Fibroblast of pulmonary artery (primary cell): ENCODE measurements at places on chromosomes 3 and 15.

DNA sequence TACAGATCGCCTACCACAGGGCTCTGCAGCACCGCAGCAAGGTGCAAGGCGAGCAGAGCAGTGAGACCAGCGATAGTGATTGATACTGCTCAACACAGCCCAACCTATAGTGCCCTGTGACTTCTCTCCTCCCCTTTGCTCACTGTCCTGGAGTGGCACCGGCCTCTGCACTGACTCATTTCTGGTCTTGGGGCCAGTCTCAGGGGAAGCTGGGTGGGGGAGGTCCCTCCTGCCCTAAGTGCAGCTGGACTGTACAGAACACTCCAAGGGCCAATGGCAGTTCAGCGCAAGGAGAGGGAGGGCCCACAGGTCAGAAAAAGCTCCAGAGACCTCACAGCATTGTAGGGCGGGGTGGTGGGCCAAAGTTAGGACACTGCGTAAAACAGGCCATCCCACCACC, 2.5 kb upstream of the OGG1 start:
- DNase-seq, result peak; percentile 63

- DNase-seq, result no peak
Observed at GRCh38 chr3:66279168-66279567, 58.4 kb downstream of the SLC25A26 start.

DNA sequence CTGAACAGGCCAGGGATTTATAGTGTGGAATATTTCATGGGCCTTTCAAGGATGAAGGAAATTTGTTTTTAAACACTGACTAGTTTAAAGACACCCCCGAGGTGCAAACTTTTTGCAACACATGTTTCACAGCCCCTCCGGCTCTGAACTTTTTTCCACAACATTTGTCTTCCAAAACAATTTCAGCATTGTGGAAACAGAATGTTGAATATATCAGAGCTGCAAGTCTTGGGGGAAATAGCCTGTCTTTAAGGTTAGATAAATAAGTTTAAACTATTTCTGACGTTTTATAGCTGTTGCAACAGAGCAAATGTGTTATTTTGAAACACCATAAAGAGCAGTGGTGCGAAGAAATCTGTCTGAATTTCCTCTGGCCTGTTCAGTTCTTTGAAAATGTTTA, 229.2 kb upstream of the GOLGA6L4 start:
- DNase-seq, result no peak

DNA sequence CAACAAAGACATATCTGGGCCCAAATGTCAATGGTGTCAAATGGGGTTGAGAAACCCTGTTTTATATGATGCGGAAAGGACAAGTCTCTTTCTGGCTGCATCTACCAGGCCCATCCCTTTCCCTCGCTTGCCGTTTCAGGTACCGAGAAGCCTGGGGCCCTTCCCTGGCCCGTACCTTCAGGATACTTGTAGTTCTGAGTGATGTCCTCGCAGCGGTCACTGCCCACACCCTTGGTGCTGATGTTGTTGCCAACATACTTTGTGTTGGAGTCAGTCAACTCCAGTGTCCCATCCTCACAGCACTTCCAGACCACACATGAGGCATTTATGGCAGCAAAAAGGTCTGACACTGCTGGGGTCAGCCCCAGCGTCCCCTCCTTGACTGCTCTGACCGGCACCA, 13.8 kb downstream of the EPB42 start:
- DNase-seq, result no peak

DNA sequence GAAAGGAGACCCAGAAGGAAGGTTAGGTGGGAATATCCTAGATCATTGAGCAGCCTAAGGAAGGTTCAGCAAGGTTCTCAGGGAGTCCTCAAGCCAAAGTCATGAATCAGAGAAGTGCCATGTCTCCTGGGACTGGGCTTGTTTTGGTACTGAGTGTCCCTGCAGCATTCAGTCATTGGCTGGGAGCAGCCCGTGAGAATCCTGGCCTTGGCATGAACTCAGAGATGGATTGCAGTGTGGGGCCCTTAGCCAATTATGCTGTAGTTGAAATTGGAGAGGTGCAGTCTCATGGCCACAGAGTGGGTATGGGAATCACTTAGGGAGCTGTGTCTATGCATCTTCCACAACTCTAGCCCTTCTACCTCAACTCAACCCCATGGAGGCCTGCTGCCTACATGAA, 17.0 kb upstream of the PPM1L start:
- peak; percentile 5 for DNase-seq

GRCh38 chr3:172511783-172512762, 11.2 kb downstream of the TNFSF10 start:
- peak; percentile 87 for DNase-seq

- DNase-seq, result no peak
Observed at GRCh38 chr3:186219211-186219638, 110.3 kb upstream of the ETV5 start.

GRCh38 chr3:101859882-101860448, 10.7 kb downstream of the NFKBIZ start:
- DNase-seq, result no peak

DNA sequence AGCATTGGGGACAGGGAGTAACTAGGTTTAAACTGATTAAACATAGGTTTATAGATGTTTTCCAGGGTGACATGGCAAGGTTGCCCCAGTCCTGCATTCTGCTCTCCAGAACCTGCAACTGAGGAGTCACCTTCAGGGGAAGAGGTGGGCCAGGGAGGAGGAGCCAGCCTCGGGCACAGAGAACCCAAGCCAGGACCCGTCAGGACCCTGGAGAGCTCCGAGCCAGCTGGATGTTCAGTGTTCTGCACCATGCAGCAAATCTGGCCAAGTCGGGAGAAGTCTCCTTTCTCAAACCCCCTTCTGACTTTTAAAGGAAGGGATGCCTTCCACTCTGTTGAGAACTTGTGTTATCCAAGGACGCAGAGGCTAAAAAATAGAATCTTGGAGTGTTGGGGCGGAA, 62.1 kb upstream of the SLC6A11 start:
- peak; percentile 56 for DNase-seq

DNA sequence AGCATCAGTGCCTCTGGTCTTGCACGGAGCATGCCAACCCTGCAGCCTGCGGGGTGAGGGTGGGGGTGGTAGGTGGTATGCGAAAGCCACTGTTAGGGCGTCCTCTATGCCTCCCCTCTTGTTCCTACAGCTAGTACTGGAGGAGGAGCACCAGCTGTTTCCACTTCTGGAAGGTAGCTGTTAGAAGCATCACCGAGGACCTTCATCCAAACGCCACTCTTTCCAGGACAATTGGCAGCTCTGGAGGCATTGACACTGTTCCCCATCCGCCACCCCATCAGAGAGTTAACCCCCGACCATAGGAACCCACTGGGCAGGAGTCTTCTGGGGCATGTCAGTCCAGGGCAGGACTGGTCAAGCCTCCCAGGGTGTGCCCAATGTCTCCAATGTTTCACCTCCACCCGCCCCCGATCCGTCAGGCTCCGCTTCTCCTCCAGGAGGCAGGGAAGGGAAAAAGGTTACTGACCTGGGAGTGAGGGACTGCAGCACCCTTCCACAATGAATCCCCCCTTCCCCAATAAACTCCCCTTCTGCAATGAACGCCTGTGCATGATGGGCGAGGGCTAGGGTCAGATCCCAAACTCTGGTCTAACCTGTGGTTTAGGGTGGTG, 487 bp downstream of the DUOX2 start:
- no peak for DNase-seq
